ENCODE measurements at places on chromosomes 16 and 17. TPM values are rescaled to one million over a fixed set of nuclear protein-coding genes. Genes with fewer than 3 reads are reported as not detected.

GRCh38 chr17:10899281-10899680, 61.4 kb upstream of the PIRT start:
- no peak for DNase-seq

DNA sequence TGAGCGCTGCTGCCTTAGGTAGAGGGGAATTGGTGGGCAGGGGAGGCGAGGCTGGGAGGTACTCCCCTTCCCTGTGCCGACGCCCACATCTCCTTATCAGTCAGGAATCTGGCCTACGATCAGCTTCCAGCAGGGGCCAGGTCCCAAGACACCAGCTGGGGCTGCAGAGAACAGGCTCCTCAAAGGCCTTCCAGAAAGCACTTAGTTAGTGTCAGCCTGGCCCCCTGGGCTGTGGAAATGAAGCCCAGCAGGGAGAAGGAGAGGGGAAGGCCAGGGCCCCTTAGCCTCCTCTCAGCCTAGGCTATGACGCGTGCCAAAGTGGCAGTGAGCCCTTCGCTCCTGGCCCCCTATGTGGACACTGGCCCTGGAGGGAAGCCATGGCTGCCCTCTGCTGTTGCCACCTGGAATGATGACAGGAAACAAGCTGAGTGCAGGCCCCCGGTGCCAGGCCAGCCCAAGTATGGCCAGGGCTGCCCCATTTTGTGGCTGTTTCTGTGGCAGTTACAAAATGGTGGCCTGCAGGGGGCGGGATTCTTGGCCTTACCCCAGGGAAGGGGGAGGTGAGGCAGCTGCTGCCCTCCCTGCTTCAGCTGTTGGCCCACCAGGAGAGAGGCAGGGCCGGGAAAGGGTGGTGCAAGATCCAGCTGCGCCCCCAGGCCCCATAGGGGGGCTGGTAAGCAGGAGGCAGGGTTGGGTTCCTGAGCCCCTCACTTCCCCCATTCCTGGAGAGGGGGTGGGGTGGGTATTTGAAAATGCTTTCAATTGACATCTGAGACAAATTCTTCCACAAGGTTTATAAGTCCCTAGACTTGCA, 11.3 kb downstream of the TBX4 start:
- DNase-seq = peak; percentile 53

DNA sequence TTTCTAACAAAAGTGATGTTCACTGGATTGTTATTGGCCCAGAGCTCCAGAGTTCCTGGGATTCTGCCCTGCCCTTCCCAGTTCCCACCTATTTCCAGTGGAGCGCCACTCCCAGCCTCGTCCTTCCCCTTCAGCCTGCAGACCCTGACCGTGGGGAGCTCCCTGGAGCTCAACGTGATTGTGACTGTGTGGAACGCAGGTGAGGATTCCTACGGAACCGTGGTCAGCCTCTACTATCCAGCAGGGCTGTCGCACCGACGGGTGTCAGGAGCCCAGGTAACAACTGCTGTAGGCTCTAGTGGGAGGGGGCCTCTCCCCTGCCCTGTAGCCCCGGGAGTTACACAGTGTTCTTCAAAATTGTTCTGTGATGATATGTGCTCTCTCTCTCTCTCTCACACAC, 11.8 kb downstream of the COX6A2 start:
- no peak for DNase-seq

- DNase-seq = no peak
Observed at GRCh38 chr17:22303096-22303495, 610.8 kb downstream of the KCNJ18 start.

DNA sequence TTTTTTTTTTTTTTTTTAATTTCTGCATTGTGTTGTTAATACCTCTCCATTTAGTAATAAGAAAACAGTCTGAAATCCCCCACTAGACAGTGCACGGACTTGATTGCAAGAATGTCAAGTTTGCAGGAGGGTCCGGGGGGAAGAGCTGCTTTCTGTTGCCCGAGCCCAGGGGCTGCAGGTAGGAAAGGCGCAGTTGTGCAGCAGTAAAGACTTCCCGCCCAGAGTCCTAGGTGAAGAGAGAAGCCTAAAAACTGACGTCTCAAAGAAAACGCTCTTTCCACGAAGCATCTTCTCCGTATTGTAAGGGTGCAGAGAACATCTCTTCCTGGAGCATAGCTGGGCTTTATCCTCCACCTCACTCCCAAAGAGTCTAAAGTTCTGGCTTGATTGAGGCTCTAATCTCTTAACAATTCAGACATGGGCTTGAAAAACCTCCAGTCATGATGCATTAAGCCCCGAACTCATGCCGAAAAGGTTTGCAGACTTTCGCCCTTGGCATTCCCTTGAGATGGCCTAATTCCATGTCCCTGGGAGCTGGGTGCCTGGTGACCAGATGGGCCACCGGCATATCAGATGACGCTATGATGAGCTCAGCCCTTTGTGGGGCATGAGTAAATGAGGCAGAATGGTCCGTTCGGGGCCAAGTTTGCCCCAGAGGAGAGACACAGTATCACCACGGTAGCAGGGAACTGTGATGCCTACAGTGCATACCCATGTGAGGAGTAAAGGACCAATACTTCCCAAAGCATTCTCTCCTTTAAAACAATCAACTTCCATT, 436.2 kb upstream of the ZFHX3 start:
- DNase-seq = no peak

DNA sequence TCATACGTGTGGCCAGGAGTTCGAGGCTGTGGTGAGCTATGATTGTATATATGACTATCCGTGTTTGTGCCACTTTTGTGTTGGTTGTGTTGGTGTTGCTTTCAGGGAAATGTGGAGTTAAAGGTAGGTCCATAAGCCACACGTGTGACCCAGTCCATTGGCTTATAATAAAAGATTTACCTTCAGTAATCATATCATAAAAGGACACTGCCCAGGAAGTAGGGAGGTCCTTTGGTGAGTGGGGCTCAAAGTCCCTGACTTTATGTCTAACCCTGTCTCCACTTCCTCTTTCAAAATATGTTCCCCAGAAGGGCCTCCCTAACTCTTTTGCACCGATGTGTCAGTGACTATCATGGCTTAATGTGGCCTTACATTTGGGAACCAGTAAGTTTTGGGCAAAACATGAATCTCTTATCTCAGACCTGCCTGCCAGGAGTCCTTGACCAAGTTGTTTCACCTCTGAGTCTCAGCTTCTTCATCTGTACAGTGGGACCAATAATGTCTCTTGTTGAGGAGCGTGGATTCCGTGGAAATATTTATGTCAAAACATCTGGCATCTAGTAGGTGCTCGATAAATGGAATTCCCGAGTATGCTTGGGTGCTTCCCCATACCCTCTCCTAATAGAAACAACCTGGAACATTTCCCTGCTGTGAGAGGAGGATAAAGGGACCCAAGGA, 4.8 kb downstream of the TNP2 start:
- DNase-seq = no peak

- DNase-seq = no peak
Observed at GRCh38 chr16:79415983-79416640, 184.4 kb downstream of the MAF start.

Gene NUFIP2
- total RNA-seq = 13.6 TPM

Gene CDK12
- 21.4 TPM for total RNA-seq

Gene TNFRSF13B
- total RNA-seq = not detected

All from pancreas (tissue), 10 donors.